ENCODE measurements at places on chromosomes 2 and 18. TPM values are rescaled to one million over a fixed set of nuclear protein-coding genes. Genes with fewer than 3 reads are reported as not detected.
A peak's percentile ranks its signal among the peaks of the same experiment; 100 is the strongest.

DNA sequence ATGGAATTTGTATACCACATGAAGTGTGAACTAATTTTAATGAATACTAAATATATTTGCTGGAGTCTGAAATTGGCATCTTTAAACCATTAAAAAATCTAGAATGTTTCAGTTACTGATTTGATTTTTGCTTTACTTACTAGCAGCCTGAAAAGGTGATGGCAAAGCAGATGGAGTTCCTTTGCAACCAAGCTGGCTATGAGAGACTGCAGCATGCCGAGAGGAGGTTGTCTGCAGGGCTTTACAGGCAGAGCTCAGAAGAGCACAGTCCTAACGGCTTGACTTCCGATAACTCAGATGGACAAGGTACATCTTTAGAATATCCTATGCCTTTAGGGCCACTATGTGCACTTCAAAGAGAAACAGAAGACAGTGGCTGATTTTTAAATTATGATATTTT lies 36.5 kb downstream of the NAB1 start:
- no peak for ATAC-seq

- peak; percentile 72 for ATAC-seq
Observed at GRCh38 chr2:157302492-157303099, 23.0 kb downstream of the ERMN start.

PUM2 gene
- total RNA-seq, result 50.9 TPM

DNA sequence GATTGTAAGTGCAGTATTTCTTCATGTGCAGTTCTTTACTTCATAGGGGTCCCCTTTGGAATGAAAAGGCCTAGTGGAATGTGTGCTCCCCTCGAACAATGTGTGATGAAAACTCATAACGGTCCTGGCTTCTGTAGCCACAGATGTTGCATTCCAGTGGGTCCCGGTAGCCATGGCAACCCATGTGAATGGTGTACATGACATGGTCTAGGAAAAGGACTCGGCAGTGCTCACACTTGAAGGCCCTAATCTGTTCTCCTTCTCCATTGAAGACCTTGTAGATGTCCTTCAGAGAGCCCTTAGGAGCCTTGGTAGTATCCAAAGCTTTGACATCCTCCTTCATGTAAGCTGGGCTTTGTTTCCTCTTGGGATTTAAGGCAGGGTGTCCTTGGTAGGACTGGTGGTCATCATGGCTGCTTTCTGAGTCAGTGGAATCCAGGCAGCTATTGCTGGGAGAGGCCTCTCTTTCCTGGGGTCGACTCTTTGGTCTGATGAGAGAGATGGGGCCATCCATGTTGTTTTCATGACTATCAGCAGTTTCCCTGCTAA lies 144.0 kb downstream of the IKZF2 start:
- ATAC-seq, result no peak
